H1 (cell line): ENCODE measurements at places on chromosomes 3 and 15. TPM values are rescaled to one million over a fixed set of nuclear protein-coding genes. Genes with fewer than 3 reads are reported as not detected.
A peak's percentile ranks its signal among the peaks of the same experiment; 100 is the strongest.

INTS14 gene
- total RNA-seq: 32.4 and 33.7 TPM in 2 replicates

UNC13C gene
- total RNA-seq: 0.13 and 0.42 TPM in 2 replicates

CDHR4 gene
- total RNA-seq: 0.50 and 0.54 TPM in 2 replicates

CXCR6 gene
- not detected in 2 replicates for total RNA-seq

GHSR gene
- total RNA-seq: not detected in 2 replicates

MESP2 gene
- total RNA-seq: 0.35 and 0.38 TPM in 2 replicates

TRPM1 gene
- total RNA-seq: not detected in 2 replicates

CHDH gene
- 8.9 and 10.3 TPM in 2 replicates for total RNA-seq

GRCh38 chr3:42745776-42746454, 27.1 kb downstream of the CCDC13 start:
- no peak for DNase-seq
- H3K4me3 ChIP-seq: no peak overlapping the region
- no peak overlapping the region for H3K27ac ChIP-seq
- no peaks in the 10 kb centered on the region for H3K36me3 ChIP-seq
- no peaks in the 10 kb centered on the region; the same call in none of the 2 replicates for H3K4me1 ChIP-seq
- no peaks in the 10 kb centered on the region for H3K27me3 ChIP-seq

DNA sequence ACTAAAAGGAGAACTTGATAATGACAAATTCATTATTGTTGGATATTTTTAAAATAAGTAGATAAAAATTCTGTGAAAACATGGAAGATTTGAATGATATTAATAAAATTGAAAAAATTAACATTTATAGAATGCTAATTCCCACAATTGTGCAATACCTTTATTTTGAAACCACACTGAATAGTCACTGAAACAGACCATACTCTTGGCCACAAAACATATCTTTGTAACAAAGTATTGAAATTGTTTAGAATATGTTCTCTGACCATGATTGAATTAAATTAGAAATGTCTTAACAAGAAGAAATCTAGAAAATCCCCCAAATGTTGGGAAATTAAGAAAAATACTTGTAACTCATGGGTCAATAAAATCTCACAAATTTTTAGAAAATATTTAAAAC, 49.2 kb downstream of the ARHGAP11B start:
- DNase-seq: no peak
- H3K27me3 ChIP-seq: no peaks in the 10 kb centered on the region
- H3K4me1 ChIP-seq: no peaks in the 10 kb centered on the region
- no peak overlapping the region for H3K27ac ChIP-seq
- H3K4me3 ChIP-seq: no peak overlapping the region

DNA sequence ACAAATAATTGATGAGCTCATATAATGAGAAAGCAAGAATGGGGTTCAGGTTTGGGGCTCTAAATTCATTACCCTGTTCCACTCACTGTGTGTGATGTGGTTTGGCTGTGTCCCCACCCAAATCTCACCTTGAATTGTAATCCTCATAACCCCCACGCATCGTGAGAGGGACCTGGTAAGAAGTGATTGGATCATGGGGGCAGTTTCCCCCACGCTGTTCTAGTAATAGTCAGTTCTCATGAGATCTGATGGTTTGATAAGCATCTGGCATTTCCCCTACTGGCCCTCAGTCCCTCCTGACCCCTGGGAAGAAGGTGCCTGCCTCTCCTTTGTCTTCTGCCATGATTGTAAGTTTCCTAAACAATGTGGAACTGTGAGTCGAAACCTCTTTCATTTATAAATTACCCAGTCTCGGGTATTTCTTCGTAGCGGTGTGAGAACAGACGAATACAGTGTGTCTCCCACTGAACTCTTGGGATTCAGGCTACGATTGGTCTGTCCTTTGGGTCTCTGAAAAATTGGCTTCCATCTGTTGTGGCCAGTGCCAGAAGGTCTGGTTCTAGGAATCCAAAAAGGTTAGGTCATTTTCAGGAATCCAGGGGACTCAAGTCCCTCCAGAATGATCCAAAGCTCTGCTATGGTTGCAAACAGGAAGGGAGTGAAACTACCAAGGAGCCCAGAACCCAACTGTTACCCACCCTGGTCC, 87.7 kb downstream of the XXYLT1 start:
- H3K36me3 ChIP-seq: no peaks in the 10 kb centered on the region
- H3K27me3 ChIP-seq: no peaks in the 10 kb centered on the region
- no peak overlapping the region for H3K27ac ChIP-seq
- H3K4me3 ChIP-seq: no peak overlapping the region; the same call in 1 of the 2 replicates

DNA sequence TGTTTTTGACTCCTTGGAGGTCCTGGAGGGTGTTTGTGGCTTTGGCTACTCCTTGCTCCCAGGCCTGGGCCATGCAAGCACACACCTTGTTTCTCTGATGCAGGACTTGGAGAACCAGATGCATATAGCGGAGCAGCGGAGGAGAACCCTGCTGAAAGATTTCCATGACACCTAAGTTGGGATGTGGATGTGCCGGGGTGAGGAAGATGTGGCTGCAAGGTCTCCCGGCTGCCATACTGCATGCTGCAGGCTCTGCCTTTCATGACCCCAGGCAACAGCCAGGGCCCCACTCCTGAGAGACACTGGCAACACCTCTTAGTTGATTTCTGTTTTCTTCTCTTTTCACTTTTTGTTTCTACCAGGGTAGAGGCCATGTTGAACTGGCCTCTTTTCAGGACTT, 6.9 kb upstream of the P4HTM start:
- no peak for DNase-seq
- no peaks in the 10 kb centered on the region for H3K27me3 ChIP-seq
- H3K4me3 ChIP-seq: no peak overlapping the region
- no peak overlapping the region for H3K27ac ChIP-seq
- H3K36me3 ChIP-seq: peaks cover 35% of the 10 kb centered on the region

DNA sequence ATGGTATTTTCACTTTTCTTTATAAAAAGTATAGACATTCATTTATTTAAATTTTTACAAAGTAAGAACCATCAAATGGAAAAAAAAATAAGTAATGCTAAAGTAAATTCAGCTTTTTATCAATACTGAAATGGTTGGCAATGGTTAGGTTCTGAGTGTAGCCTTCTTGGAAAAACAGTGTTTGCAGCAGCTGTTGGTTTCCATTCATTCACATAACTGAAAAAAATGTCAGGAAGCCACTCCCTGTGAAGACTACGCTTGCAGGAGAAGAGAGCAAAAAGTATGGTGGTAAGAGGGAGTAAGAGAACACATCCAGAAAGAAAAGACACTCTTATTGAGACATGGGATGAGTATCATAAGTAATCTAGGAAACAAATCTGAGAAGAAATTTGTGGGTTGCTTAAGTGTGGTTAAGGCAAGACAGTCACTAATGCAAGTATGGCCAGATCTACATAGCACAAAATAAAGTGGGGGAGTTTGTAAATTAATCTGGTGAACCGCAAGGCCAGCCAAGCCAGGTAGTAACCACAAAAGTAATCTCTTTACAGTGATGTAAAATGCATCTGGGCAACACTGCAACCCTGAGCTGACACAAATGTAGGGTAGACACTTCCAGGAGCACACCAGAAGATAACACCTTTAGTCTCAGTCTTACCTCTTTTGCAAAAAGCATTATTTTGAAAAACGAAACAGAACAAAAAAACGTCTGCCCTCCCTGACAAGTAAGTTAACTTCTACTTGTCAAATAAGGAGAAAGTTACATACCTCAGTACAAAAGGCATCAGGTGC, 133.7 kb downstream of the IGSF11 start:
- H3K4me1 ChIP-seq: no peaks in the 10 kb centered on the region
- no peaks in the 10 kb centered on the region for H3K36me3 ChIP-seq
- H3K27me3 ChIP-seq: no peaks in the 10 kb centered on the region
- H3K27ac ChIP-seq: no peak overlapping the region; the same call in 1 of the 2 replicates

DNA sequence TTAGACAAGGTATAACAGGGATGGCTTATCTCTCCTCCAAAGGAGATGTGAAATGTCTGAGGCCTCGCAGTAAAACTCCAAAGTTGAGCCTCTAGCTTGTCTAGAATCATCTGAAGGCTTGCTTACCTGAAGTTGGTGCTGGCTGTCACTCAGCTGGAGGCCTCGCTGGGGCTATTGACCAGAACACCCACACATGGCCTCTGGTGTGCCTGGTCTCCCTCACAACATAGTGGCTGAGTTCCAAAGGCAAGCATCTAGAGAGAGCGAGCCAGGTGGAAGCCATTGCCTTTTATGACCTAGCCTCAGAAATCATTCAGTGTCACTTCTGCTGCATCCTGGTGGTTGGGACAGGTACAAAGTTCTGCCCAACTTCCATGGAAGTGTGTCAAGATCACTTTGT, 17.4 kb upstream of the RNU6-1 start:
- no peaks in the 10 kb centered on the region for H3K36me3 ChIP-seq
- no peak overlapping the region for H3K27ac ChIP-seq
- no peak for DNase-seq
- H3K4me1 ChIP-seq: peaks cover 7% of the 10 kb centered on the region; the same call in 1 of the 2 replicates
- H3K27me3 ChIP-seq: no peaks in the 10 kb centered on the region
- no peak overlapping the region for H3K4me3 ChIP-seq

DNA sequence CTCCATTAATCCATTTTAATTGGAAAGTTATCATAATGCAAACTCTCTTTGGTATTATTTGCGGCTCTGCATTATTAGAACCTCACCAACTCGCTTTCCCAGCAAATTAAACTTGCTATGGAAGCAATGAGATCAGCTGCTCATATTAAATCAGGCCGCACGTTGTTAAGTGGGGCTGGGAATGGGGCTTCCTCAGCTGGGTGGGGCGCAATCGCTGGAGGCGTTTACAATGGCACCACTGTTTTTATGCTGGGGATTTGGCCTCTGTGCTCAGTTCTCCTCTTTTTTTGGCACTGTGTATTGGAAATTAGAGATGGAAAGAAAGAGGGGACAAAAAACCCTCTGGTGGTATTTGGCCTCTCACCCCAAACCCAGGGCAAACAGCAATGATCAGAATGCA, 72.2 kb downstream of the RPLP1 start:
- H3K4me3 ChIP-seq: no peak overlapping the region
- no peak overlapping the region for H3K27ac ChIP-seq
- no peaks in the 10 kb centered on the region for H3K27me3 ChIP-seq
- no peaks in the 10 kb centered on the region for H3K36me3 ChIP-seq
- DNase-seq: no peak
- no peaks in the 10 kb centered on the region for H3K4me1 ChIP-seq

- no peaks in the 10 kb centered on the region for H3K36me3 ChIP-seq
- peaks cover 11% of the 10 kb centered on the region for H3K4me1 ChIP-seq
- no peak overlapping the region for H3K4me3 ChIP-seq
- DNase-seq: no peak
- no peak overlapping the region for H3K27ac ChIP-seq
These were observed 64.8 kb downstream of the SCN11A start for GRCh38 chr3:38986901-38987300.

- H3K27me3 ChIP-seq: no peaks in the 10 kb centered on the region
- no peaks in the 10 kb centered on the region for H3K4me1 ChIP-seq
- DNase-seq: no peak
- H3K27ac ChIP-seq: no peak overlapping the region
- no peaks in the 10 kb centered on the region for H3K36me3 ChIP-seq
- H3K4me3 ChIP-seq: no peak overlapping the region
These were observed 239.0 kb upstream of the NAALADL2 start for GRCh38 chr3:174620138-174620537.

GRCh38 chr15:38263996-38264395, 11.4 kb downstream of the SPRED1 start:
- no peaks in the 10 kb centered on the region for H3K36me3 ChIP-seq
- H3K4me3 ChIP-seq: no peak overlapping the region
- DNase-seq: no peak
- H3K27me3 ChIP-seq: no peaks in the 10 kb centered on the region
- H3K4me1 ChIP-seq: peaks cover 18% of the 10 kb centered on the region

DNA sequence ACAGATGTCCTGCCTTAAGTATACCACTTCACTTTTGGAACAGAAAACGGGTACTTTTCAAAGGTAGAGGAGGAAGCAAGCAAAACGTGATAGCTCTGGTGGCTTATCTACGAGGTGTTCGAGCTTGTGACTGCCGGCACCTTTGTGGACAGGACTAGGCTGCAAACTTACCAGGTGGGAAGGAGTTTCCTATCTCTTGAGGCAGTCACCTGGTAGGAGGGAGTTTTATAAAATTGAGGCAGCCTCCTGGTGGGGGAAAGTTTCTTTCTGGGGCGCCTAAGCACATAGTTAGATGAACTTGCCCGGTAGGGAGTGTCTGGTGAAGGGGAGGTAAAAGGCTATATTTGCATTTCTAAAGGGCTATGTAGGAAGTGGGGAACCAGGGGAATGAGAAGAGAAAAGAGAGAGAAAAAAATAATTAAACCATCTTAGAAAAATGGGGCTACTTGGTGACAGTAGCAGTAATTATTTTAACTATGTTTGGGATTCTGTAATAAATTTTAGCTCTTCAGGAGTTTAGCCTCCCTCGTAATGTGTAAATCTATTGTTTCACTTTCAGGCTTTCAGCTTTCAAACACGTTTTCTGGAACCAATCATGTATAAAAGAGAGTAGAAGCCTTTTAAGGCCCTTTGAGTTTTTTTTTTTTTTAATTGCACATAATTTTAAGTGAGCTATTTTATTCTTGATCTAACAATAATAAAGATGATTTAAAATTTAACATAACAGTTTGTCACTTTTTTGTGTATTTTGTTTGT, 131.0 kb downstream of the IL5RA start:
- H3K27me3 ChIP-seq: no peaks in the 10 kb centered on the region
- H3K27ac ChIP-seq: no peak overlapping the region
- DNase-seq: peak; percentile 25
- H3K36me3 ChIP-seq: no peaks in the 10 kb centered on the region
- H3K4me3 ChIP-seq: peak overlapping the region; percentile 22; the same call in 1 of the 2 replicates

DNA sequence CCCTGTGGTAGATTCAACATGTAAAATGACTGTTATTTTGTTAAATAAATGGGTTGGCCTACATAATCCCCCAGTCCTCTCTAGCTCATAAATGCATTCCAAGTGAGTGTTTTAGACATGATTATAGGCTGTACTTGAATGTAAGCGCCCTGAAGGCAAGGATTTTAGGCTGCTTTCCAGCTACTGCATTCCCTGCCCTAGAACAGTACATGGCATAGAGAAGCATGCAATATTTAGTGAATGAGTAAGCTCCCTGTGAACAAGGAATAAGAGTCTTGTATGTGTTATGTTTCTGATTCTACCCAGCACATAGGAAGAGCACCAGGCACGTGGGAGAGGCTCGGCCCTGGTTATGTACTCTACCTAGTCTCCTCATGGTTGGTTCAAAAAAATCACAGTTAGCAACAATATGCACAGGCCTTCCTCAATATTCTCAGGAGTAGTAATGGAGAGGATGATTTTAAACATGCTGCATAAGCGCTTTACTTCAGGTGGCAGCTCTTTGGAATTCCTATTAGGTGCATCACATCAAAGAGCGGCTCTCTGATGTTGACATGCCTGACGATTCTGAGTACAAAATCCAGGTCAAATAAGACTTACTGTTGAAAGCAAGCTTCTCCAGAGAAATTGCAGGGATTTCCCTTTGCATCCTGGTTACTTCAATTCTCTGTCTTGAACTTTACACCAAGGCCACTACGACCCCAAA, 456.6 kb downstream of the MAGI1 start:
- H3K27ac ChIP-seq: no peak overlapping the region
- H3K36me3 ChIP-seq: no peaks in the 10 kb centered on the region
- no peaks in the 10 kb centered on the region for H3K4me1 ChIP-seq
- no peak for DNase-seq
- H3K4me3 ChIP-seq: no peak overlapping the region
- no peaks in the 10 kb centered on the region for H3K27me3 ChIP-seq
